Activated naive CD8-positive, alpha-beta T cell treated with anti-CD3 and anti-CD28 coated beads, Interleukin-2, amount 50 U/mL, for 16 hours (primary cell): ENCODE measurements at places on chromosomes 16 and 17.

GRCh38 chr16:79400462-79401149 lies 199.9 kb downstream of the MAF start:
- DNase-seq, result no peak

- DNase-seq, result no peak
Measured at GRCh38 chr17:59619035-59619297, 729 bp upstream of the CLTC start.

GRCh38 chr17:55210292-55210691 lies 54.5 kb upstream of the HLF start:
- no peak for DNase-seq

GRCh38 chr16:63617990-63618763 lies 1503.7 kb downstream of the CDH11 start:
- no peak for DNase-seq

- DNase-seq, result no peak
Measured at GRCh38 chr17:62703261-62703775, 75.8 kb downstream of the MRC2 start.

GRCh38 chr17:41486809-41487530 lies 2.7 kb downstream of the KRT36 start:
- DNase-seq, result no peak

GRCh38 chr17:58153046-58153445 lies 4.9 kb downstream of the OR4D1 start:
- DNase-seq, result no peak

- peak; percentile 25 for DNase-seq
Measured at GRCh38 chr17:80005360-80006338, 30.0 kb downstream of the TBC1D16 start.

GRCh38 chr17:5902181-5903140 lies 167.7 kb upstream of the WSCD1 start:
- DNase-seq, result no peak

GRCh38 chr17:65455972-65456343 lies 105.5 kb downstream of the AXIN2 start:
- no peak for DNase-seq

- no peak for DNase-seq
Measured at GRCh38 chr17:42392692-42393415, 4.6 kb upstream of the STAT3 start.

DNA sequence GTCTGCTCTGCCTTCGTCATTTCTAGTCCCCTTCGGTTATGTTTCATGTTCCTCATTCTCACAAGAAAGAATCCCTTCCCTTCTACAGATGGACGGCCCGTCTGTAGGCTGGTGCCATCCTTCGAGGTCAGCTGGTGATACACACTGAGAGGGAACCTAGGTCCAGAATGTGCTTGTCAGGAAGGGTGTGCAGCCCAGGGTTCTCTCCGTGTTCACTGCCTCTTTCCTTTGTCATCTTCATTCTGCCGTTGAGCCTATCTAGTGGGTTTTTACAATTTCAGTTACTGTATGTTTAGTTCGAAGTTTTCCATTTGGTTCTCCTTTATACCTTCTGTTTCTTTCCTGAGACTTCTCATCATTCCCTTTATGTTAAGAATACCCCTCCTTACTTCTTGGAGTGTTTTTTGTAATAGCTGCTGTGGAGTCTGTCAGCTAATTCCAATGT lies 18.9 kb downstream of the KIAA0513 start:
- no peak for DNase-seq

GRCh38 chr17:12813664-12814063 lies 24.4 kb downstream of the ARHGAP44 start:
- no peak for DNase-seq

GRCh38 chr16:74455619-74456289 lies 34.5 kb upstream of the CLEC18B start:
- no peak for DNase-seq

DNA sequence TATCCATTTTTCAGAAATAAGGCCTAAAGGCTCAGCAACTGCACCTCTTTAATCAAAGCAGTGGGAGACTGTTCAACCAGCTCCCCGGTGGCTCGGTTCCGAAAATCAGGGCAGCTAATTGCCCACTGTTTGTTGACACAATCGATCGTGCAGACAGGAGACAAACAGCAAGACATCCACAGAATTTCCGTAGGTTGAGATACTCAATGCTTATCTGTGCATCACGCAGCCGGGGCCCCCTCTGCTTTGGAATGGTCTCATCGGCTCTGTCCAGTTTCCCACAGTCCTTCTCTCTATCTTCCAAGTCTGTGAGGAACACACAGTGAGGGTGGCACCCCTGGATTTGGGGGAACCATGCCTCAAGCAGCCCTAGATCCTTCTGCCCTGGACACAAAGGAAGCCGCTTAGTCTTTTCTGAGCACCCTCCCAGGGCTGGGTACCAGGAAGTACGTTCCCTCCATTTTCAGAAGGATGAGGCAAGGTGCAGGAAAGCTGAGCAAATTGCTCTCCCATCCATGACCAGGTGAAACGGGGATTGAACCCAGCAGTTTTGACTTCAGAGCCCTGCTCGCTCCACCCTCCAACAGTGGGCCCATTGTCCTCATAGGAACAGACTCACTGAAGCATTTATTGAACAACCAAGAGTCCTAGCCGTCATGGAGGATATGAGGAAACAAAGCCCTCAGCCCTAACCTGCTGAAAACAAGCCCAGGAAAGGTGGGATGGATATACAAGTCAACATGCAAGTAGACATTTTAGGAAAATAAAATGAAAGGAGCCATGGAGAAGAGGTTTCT lies 70.7 kb downstream of the C16orf95 start:
- DNase-seq, result no peak

- DNase-seq, result no peak
Measured at GRCh38 chr17:39927929-39928857, 661 bp downstream of the LRRC3C start.

- no peak for DNase-seq
Measured at GRCh38 chr17:57694051-57694450, 51.0 kb downstream of the CCDC182 start.

DNA sequence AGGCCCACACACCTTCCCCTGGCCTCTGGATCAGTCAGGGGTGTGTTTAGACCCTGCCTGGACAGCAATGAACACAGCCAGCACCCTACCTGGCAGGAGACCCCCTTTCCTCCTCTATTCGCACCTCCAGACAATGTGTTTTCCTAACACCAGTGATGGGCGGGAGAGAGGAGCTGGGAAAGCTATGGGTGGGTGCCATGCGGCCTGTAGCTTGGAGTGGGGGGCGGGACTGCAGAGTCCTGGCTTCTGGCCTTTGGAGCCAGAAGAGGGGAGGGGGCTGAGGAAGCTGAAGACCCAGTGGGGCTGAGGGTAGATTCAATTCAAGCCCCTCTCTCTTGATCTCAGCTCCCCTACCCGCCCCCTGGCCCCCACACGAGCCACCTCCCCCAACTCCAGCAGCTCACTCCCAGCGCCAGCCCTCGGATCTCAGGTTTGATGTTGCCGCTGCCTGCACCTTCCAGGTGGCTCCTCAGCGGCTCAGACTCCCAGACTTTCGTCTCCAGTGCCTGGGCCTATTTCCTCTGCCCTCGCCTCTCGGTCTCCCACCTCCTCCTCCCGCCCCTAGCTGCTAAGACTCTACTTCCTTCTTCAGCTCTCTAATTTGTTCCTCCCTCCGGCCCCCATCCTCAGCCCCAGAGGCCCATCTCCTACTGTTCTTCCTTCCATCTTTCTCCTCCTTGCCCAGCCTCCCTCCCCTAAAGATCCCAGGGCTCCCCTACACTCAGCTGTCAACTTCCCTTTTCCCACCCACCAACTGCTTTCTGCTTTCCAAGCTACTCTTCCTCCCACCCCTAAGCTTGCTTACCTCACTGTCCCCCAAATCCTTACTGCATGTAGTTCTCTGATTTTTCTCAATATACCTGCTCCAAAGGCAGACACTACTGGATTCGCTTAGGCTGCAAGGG lies 6.8 kb upstream of the SP6 start:
- no peak for DNase-seq

GRCh38 chr16:89014403-89015230 lies 37.6 kb upstream of the CBFA2T3 start:
- no peak for DNase-seq

- DNase-seq, result no peak
Measured at GRCh38 chr16:55949518-55949917, 74.3 kb upstream of the CES5A start.

DNA sequence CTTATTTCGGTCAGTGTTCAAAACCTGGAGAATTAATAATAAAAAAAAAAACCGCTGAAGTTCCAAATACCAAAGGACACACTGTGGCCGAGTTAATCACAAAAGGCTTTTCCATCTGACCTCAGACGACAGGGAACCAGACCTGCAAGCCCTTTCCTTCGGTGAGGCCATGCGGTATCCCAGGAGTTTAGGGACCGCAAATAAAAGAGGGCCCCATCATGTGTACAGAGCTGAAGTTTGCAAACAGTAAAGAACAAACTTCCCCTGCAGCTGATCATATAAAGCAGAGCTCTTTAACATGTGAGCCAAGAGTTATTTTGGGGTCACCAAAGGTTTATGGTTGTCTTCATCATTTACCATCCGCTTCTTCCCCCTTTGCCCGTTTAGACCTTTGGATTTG lies 33.0 kb upstream of the FOXJ1 start:
- DNase-seq, result no peak

DNA sequence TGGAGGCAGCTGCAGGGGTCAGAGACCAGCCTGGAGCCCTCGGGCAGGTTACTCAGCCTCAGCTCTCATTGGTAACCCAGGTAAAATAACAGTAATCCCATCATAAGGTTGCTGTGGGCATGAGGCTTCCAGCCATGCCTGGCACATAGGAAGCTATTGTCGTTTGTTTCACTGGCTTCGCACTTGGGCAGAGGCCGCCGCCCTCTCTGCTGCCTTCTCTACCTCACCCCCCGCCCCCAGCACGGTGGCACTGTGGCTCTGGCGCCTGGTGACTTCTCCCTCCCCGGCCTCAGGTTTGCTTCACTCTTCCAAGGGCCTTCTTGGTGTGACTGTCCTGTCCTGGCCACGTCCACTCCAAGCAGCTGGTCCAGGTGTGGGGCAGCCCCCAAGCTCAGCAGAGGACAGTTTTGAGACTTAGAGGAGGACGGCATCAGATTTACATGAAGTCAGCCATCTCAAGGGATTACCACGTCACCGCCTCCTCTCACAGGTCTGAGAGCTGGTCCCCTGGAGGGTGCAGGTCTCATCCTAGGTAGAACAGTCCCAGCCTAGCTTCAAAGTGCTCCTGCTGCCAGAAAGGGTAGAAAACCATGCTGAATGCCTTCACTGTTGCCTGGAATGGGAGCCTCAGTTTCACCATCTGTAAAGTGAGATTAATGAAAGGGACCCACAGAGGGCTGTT lies 34.8 kb downstream of the SREBF1 start:
- no peak for DNase-seq

- no peak for DNase-seq
Measured at GRCh38 chr16:63612462-63613227, 1509.2 kb downstream of the CDH11 start.

- no peak for DNase-seq
Measured at GRCh38 chr16:79278506-79278905, 322.0 kb downstream of the MAF start.

- no peak for DNase-seq
Measured at GRCh38 chr16:3578121-3578520, 918 bp upstream of the NLRC3 start.

- DNase-seq, result no peak
Measured at GRCh38 chr17:81039096-81039495, 4.1 kb downstream of the BAIAP2 start.

GRCh38 chr16:65737831-65738230 lies 616.0 kb upstream of the CDH11 start:
- DNase-seq, result no peak

DNA sequence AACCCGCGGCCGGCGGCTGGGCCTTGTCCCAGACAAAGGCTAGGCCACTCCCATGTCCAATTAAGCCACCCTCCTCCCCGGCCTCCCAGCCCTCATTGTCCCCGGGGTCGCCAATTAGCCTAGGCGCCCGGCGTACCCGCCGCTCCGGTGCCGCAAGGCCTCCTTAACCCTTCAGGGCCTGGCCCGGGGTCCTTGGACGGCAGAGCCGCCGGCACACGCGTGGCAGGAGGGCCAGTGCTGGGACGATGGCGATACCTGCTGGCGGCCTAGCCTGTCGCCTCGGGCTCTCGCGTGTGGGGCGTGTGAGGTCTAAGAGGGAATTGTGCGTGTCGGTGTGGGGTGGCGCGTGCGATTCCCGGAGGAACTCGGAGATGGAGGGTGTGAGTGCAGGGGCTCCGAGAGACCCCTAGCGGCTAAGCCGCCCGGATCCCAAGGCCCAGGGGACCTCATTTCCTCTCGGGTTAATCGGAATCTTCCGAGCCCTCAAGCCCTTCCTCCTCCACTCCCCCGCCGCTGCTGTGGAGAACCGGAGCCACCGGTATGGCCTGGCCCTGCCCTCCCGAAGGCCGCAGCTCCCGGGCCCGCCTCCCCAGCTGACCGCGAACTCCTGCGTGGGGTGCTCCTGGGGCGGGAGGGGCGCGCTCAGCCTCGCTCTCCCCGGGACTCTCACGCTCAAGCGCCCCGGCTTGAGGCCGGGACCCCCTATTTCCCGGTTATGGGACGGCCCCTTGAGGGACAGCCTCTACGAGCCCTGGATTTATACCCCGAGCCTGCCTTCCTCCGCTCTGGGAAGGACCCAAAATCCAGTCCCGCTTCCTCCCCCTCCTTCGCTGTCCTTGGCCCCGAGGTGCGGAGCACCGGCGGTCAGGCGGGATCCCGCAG lies 11.9 kb downstream of the TBX2 start:
- no peak for DNase-seq

GRCh38 chr16:10831894-10832886 lies 13.6 kb upstream of the TVP23A start:
- DNase-seq, result no peak

- DNase-seq, result no peak
Measured at GRCh38 chr16:82658796-82659195, 32.0 kb downstream of the CDH13 start.

- DNase-seq, result no peak
Measured at GRCh38 chr16:74770831-74771526, 3.6 kb downstream of the FA2H start.

GRCh38 chr17:73973586-73974409 lies 229.7 kb upstream of the RPL38 start:
- no peak for DNase-seq

DNA sequence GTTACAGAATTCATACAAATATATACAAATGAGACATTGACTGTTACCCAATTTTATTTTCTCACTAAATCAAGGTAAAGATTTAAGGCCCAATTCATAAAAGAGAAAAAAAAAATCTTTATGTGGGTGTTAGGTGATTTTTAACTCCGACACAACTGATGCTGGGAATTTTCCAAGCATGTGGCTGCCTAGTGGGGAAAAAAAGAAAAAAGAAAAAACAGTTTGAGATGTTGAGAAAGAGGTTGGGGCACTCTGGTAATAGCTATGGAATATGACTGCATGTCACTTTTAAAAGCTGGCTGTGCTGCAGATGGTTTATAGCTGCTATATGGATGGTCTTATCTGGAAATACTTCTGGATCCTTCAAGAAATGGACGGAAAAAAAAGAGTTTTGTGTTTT lies 739.9 kb upstream of the SOX9 start:
- no peak for DNase-seq

GRCh38 chr16:82990155-82990554 lies 363.4 kb downstream of the CDH13 start:
- no peak for DNase-seq

- no peak for DNase-seq
Measured at GRCh38 chr16:86854058-86854621, 275.8 kb downstream of the FOXL1 start.
